ENCODE measurements at places on chromosomes 5 and 9.

GRCh38 chr5:141559461-141559860 lies 59.3 kb downstream of the DIAPH1 start:
- DNase-seq = no peak

DNA sequence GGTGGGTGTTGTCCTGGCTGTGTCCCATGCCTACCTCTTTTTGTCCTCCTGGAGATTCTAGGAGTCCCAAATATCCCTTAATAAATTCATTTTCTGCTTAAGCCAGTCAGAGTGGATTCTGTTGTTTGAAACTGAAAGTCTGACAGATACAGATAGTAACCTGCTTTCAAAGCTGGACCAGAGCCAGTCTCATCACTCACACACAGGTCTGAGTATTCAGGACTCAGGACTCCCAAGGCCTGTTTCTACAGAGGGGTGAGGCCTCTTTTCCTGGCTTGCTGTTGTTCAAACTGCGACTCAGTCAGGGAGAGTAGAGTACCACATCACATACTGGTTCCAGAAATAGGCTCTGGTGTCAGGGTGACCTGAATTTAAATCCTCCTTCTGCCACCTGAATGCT lies 190.1 kb downstream of the PAX5 start:
- DNase-seq = no peak

DNA sequence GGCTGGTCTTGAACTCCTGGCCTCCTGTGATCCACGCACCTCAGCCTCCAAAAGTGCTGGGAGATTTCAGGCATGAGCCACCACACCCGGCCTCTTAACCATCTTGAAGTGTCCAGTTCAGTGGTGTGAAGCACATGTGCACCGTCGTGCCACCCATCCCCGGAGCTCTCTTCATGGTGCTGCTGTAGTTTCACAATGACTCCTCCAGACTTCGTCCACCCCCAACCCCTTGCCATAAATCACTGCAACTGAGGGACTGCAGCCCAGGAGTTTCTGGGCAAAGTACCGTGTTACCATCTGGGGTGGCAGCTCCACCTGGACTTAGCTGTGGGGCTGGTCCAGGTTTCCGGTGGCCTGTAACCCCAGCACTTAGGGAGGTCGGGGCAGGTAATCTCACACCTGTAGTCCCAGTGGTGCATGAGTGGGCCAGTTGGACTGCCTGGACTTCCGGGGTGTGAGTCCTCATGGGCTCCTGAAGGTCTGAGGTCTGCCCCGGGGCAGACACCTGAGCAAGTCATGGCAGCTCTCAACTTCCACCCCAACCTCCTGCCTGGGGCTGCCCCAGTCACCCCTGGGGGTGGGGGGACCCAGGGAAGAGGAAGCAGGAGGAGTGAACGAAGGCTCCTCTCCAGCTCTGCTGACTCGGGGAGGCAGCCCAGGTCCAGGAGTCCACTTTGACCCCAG lies 6.6 kb upstream of the N4BP3 start:
- no peak for DNase-seq

DNA sequence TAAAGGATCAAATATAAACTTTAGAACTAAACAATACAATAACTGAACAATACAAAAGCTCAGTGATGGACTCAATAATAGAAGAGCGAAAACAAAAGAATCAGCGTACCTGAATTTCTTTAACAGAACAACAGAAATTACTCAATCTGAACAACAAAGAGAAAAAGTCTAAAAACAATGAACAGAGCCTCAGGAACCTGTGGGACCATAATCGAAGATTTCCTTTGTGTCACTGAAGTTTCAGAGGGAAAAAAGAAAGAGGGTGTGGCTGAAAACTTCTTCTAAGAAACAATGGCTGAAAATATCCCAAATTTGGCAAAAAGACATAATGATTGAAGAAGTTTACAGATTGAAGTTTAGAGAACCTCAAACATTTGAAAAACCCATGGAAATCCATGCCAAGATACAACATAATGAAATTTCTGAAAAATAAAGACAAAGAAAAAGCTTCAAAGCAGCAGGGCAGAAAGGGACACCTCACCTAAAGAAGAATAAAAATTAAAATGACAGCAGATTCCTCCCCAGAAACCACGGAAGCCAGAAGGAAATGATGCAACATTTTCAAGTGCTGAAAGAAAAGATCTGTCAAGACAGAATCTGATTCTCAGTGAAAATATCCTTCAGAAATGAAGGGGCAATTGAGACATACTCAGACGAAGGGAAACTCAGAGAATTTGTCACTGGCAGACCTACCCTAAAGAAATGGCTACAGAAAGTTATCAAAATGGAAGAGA lies 288.8 kb downstream of the ARL15 start:
- no peak for DNase-seq

- no peak for DNase-seq
Observed at GRCh38 chr9:72704688-72705375, 183.4 kb downstream of the TMC1 start.

DNA sequence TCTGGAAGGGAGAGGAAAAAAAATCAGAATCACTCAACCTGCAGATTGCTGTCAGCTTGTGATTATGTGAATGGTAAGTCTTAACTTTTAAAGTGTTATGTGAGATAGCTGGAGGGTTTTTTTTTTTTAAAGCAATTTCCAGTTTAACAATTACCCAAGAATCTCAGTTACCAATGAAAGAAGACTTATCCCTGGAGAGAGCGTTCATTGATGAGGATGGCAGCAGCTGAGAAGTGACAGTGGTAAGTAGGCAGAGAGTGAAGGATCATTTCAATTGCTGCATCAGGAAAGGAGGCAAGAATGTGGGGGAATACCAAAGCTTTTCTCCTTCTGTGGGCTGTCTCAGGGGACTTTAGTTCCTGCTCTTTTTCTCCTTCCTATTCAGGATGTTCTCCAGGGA lies 370.2 kb upstream of the C9orf72 start:
- no peak for DNase-seq

GRCh38 chr5:139079991-139080610 lies 118.1 kb downstream of the SIL1 start:
- no peak for DNase-seq

- no peak for DNase-seq
Observed at GRCh38 chr5:137888466-137888862, 793 bp upstream of the PKD2L2 start.

DNA sequence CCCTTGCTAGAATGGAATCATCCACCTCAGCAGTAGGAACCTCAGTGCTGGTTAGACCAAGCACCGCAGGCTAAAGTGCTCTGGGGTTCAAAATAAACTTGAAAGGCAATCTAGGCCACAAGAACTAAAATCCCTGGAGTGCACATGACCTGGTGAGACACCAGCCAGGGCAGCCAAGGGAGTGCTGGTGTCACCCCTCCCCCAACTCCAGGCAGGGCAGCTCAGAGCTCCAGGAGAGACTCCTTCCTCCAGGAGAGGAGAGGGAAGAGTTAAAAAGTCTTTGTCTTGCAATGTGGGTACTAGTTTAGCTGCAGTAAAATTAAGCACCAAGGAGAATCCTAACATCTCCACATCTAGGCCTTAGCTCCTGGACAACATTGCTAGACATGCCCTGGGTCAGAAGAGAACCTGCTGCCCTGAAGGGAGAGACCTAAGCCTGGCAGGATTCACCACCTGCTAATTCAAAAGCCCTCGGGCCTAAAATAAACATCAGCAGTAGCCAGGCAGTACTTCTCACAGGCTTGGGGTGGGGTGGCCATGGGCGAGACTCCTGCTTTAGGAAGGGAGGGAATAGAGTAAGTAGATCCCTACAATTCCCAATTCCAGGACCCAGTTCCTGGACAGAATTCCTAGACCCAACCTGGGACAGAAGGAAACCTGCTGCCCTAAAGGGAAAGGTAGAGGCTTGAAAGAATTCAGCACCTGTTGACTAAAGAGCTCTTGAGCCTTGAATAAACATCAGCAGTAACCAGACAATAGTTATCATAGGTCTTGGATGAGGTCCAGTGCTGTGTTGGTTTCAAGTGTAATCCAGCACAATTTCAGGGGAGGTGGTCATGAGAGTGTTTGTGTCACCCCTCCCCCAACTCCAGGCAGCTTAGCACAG lies 25.8 kb downstream of the UGT3A2 start:
- no peak for DNase-seq

DNA sequence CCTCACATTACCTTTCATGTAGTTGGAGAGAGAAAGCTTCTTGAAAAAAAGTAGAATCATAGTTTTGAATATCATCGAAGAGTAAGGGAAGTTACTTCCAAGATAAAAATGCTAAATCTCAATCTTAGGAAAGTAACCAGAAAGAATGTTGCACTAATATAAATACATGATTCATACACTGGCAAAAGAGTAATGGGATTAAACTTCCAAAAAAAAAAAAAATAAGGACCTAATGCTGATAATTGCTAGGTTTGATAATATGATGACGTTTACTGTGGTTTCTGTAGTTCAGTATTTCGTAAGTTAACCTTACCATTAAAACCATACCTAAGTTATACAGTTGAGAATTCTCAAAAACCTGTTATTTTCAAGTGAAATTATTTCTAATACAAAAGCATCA lies 573.8 kb upstream of the CDH9 start:
- DNase-seq = no peak

DNA sequence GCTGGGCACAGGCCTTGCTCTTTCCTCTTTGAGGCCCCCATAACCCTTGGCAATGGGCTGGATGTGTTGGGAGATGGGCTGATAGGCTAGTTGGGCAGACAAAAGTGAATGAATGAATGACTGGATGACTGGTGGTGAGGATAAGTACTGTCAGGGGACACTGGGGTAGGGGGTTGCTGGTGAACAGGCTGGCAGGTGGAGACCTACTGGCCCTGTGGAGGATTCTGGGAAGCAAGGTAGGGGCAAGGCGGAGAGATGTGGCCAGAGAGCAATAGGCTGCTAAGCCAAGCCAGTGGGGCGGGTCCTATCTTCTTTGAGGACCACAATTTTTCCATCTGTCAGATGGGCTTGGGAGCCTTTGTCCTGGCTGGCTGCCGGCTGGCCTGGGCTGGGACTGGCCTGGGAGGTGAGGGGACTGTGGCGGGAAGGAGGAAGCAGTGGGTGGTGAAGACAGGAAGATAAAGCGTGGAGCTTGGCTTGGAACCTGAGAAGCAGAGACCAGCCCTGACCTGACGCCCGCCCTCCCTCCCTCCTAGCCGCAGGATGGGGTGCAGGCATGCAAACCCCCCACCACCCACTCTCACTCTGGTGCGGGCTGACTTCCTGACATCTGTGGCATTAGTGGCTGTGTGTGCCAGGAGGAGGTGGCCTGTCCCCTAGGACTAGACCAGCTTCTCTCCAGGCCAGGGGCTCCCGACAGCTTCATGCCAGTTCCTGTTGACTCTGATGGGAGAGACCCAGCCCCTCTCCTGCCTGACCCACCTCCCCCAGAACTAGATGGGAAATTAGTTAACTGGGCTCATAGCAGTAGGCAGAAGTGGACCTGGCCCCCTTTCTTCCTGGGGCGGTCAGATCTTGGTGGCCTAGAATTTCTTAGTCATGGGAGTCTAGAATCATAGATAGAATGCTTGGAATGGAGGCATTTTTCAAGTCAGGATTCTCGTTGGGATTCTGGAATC lies 9.5 kb downstream of the CXXC5 start:
- no peak for DNase-seq

DNA sequence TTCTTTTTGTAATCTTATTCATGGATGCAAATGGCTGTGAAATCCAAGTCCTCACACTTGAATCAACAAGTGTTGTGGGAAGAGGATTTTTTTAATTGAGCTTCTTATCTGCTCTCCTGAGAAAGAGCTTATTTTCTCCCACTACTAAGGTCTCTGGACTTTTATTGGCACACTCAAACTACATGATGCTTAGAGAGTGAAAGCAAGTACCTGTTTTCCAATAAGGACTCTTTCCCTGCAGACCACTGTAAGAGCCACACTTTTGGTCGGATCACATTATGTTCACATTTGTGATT lies 546.4 kb upstream of the ARRDC3 start:
- DNase-seq = no peak

- no peak for DNase-seq
Observed at GRCh38 chr5:116075191-116075831, 9.5 kb upstream of the COMMD10 start.

- no peak for DNase-seq
Observed at GRCh38 chr5:115579216-115579615, 23.1 kb downstream of the TICAM2 start.

GRCh38 chr5:120509053-120509452 lies 45.0 kb downstream of the PRR16 start:
- DNase-seq = no peak
